ENCODE measurements at places on chromosomes 2 and 18. TPM values are rescaled to one million over a fixed set of nuclear protein-coding genes. Genes with fewer than 3 reads are reported as not detected.
A peak's percentile ranks its signal among the peaks of the same experiment; 100 is the strongest.

DNA sequence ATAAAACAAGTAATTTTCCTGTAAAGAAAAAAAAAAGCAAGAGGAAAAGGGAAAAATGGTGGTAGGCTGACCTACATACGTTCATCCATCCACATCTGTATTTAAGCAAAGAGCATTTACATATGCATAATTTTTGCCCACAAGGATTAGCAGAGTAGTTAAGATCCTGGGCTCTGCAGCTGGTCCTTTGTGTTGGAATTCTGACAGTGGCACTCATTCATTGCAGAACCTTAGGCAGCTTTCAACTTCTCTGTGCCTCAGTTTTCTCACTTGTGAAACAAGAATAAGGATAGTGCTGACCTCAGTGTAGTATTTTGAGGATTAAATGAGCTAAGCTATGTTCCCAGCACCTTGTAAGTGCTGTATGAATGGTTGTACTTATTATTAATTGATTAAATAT is 211.3 kb downstream of the ARL4C start:
- no peak for DNase-seq
- peak overlapping the region; percentile 3 for H3K27ac ChIP-seq
- H3K4me1 ChIP-seq = no peaks in the 10 kb centered on the region
- no peak overlapping the region for H3K4me3 ChIP-seq

- no peaks in the 10 kb centered on the region for H3K36me3 ChIP-seq
- H3K27me3 ChIP-seq = no peaks in the 10 kb centered on the region
- no peak overlapping the region for H3K4me3 ChIP-seq
These were observed 131.5 kb upstream of the L3MBTL4 start for GRCh38 chr18:6546229-6546628.

DNA sequence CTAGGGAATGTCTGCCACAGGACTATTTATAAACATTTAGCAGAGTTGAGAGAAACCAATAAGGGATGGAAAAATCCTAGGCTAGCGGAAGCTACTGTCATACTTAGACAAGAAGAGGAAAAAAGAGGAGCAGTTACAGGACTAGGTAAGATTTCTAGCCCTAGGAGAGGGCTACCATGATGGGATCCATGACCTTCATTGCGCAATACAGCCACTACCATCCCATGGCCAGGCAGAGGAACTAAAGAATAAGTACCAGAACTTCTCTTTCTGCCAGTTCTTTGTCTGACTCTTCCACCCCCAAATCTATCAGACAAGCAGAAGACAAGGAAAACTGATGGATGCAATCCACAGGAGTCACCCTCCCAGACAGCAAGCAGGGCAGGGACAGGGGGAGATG is 417.0 kb upstream of the CHST9 start:
- DNase-seq = no peak
- no peak overlapping the region for H3K4me3 ChIP-seq
- H3K36me3 ChIP-seq = no peaks in the 10 kb centered on the region
- no peaks in the 10 kb centered on the region for H3K4me1 ChIP-seq
- H3K27me3 ChIP-seq = no peaks in the 10 kb centered on the region

GRCh38 chr2:16650287-16651249 is 15.1 kb downstream of the CYRIA start:
- peaks cover 67% of the 10 kb centered on the region for H3K4me1 ChIP-seq
- DNase-seq = no peak
- no peaks in the 10 kb centered on the region for H3K36me3 ChIP-seq
- peak overlapping the region; percentile 83 for H3K27ac ChIP-seq
- no peaks in the 10 kb centered on the region for H3K27me3 ChIP-seq

GRCh38 chr2:6866275-6866671 is 566 bp upstream of the CMPK2 start:
- H3K4me1 ChIP-seq = peaks cover 16% of the 10 kb centered on the region
- no peaks in the 10 kb centered on the region for H3K36me3 ChIP-seq

DNA sequence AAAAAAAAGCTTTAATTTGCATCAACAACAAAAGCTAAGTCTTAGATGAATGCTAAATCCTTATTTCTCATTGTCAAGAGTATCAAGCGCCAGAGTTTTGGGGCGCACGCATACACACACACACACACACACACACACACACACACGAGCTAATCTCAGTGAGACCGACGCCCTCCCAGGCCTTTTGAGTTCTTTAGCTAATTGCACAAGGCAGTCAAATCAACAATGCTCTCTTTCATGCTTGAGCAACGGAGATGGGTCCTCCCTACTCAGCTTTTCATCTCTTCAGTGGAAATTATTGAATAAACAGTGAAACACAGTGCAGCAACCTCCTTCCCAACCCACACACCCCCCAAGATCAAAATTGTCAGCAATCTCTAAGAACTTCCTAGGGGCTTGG is 19.2 kb downstream of the GKN1 start:
- H3K27ac ChIP-seq = no peak overlapping the region
- H3K4me1 ChIP-seq = no peaks in the 10 kb centered on the region
- no peaks in the 10 kb centered on the region for H3K36me3 ChIP-seq
- H3K4me3 ChIP-seq = no peak overlapping the region
- DNase-seq = no peak
- no peaks in the 10 kb centered on the region for H3K27me3 ChIP-seq

MYL1 gene
- 9.7 TPM for total RNA-seq

DNA sequence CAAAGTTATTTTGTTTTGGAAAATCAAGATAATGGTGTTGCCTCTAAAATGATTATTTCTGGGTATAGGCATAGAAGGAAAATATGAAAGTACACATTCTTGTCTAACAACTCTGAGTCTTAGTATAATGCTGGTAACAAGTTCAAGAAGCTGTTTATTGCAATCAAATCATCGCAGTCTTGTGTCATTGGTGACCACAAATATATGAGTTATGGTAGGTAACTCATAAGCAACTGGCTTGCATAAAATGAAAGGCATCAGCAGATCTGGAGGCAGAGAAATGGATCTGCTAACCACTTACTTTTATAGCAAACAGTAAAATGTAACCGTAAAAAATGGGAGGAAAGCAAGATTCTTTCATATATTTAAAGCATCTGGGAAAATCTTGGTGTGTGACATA is 156.2 kb upstream of the TCF4 start:
- no peak overlapping the region for H3K4me3 ChIP-seq
- H3K36me3 ChIP-seq = no peaks in the 10 kb centered on the region
- H3K27ac ChIP-seq = no peak overlapping the region
- DNase-seq = no peak
- no peaks in the 10 kb centered on the region for H3K27me3 ChIP-seq
- H3K4me1 ChIP-seq = no peaks in the 10 kb centered on the region

DNA sequence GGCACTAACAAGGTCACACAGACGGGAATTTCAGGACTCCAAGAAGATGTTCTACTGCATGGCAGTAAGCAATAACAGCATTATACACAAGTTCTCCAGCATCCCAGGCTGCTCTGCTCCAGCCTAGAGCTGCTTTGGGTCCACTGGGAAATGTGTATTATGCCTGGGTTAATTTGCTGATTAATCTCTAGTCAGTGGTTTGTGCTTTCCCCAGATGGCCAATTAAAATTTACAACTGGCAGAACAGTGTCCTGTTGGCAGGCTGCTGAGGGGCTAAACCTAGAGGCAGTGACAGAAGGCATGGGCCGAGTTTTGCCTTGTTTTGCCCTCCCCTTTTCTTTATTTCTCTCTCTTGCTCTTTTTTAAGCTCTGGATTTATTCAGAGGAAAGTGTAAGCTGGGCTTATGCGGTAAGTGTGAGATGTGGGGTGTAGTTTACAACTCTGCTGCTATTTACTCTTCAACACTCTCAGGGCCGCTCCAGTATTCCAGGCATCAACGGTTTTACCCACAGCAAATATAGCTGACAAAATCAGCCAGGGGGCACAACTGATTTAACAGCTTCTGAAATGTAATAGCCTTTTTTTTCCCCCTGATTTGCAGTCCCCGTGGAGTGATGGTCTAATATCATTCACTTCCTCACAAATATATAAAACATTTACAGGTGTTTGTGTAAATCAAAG is 348.0 kb downstream of the GPD2 start:
- no peak for DNase-seq
- H3K27me3 ChIP-seq = no peaks in the 10 kb centered on the region
- H3K27ac ChIP-seq = no peak overlapping the region
- H3K4me1 ChIP-seq = no peaks in the 10 kb centered on the region

DNA sequence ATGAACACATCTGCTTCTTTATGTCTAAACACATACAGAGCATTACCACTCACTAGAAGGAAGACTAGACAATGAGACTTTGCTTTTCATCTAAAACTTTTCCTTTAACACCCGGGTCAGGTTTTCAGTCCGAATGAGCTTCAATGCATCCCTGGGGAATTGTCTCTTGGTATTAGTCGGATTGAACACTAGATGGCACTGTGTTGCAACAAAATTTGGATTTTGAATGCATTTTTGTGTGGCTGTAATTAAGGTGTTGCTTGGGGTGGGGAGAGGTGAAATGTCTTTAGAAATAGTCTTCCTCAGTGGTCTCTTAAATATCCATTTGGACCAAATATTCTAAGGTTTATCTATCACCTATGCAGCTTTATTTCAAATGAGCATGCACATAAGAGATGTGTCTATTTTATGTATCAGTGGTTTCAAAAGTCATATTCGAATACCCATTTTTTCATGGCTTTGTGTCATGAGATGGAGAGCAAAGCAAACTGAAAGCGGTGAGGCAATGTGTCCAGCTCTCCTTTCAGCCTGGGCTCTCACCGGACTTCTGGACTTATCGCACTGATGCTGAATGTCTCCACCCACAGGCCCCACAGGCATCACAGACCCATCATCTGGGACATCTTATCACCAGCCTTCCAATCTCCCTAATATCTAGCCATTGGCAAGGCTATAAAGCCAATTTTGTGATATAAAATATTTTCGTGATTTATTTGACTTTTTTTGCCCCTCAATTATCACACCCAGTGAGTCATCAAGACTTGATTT is 510.3 kb downstream of the RNF144A start:
- H3K36me3 ChIP-seq = no peaks in the 10 kb centered on the region
- no peaks in the 10 kb centered on the region for H3K4me1 ChIP-seq
- H3K4me3 ChIP-seq = no peak overlapping the region
- no peak overlapping the region for H3K27ac ChIP-seq

DNA sequence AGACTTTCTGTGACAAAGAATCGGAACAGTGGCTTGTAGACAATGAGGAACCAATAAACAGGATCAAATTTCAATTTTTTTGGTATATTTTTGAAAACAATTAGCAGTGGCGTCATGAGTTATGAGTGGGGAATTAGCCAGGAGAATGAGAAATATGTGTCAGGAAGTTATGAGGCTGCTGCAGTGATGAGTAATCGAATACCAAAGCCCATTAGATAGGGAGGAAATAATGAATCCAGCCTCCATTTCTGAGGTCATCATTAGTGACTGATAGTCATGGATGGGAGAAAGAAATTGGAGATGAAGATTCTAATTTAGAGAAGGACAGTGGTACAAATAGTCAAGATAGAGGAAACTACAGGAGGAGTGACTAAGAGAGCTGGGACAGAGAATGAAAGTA is 673.1 kb upstream of the VRK2 start:
- DNase-seq = no peak
- H3K4me3 ChIP-seq = no peak overlapping the region
- H3K27me3 ChIP-seq = no peaks in the 10 kb centered on the region
- no peaks in the 10 kb centered on the region for H3K4me1 ChIP-seq
- no peak overlapping the region for H3K27ac ChIP-seq
- no peaks in the 10 kb centered on the region for H3K36me3 ChIP-seq

- H3K36me3 ChIP-seq = peaks cover 84% of the 10 kb centered on the region
- H3K4me1 ChIP-seq = peaks cover 9% of the 10 kb centered on the region
- H3K27me3 ChIP-seq = no peaks in the 10 kb centered on the region
- no peak overlapping the region for H3K27ac ChIP-seq
- no peak for DNase-seq
These were observed 16.1 kb downstream of the CEBPZ start for GRCh38 chr2:37215250-37215649.

DNA sequence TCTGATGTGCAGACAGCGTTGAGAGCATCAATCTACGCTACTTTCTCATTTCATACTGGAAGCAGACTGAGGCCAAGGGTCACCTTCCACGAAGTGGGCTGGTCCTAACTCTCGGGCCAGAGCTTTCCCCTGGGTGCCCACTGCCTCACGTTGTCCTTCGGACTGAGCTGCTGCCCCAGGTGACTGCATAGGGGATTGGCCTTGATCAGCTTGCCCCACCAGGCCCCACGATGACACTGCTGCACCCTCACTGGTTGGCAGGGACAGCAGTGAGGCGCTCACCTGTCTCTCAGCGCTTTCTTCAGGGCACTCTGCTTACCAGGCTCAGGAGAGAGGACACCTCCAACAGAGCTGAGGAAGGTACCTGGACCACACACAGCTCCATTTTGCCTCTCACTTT is 47.3 kb downstream of the CABLES1 start:
- H3K27ac ChIP-seq = no peak overlapping the region
- no peaks in the 10 kb centered on the region for H3K27me3 ChIP-seq
- H3K4me3 ChIP-seq = no peak overlapping the region
- no peak for DNase-seq
- H3K36me3 ChIP-seq = no peaks in the 10 kb centered on the region
- no peaks in the 10 kb centered on the region for H3K4me1 ChIP-seq

REG3A gene
- not detected for total RNA-seq

- no peak overlapping the region for H3K4me3 ChIP-seq
- no peaks in the 10 kb centered on the region for H3K36me3 ChIP-seq
- no peak overlapping the region for H3K27ac ChIP-seq
- no peaks in the 10 kb centered on the region for H3K4me1 ChIP-seq
- no peak for DNase-seq
These were observed 26.6 kb downstream of the NHEJ1 start for GRCh38 chr2:219133976-219134375.

CHPF gene
- 123 TPM for total RNA-seq

GRCh38 chr2:188788621-188789020 is 185.6 kb upstream of the COL3A1 start:
- no peaks in the 10 kb centered on the region for H3K4me1 ChIP-seq
- H3K4me3 ChIP-seq = no peak overlapping the region

GRCh38 chr2:219254590-219255201 is 978 bp upstream of the TUBA4A start:
- peak overlapping the region; percentile 74 for H3K27ac ChIP-seq
- H3K27me3 ChIP-seq = no peaks in the 10 kb centered on the region
- H3K36me3 ChIP-seq = no peaks in the 10 kb centered on the region
- H3K4me1 ChIP-seq = peaks cover 32% of the 10 kb centered on the region

DNA sequence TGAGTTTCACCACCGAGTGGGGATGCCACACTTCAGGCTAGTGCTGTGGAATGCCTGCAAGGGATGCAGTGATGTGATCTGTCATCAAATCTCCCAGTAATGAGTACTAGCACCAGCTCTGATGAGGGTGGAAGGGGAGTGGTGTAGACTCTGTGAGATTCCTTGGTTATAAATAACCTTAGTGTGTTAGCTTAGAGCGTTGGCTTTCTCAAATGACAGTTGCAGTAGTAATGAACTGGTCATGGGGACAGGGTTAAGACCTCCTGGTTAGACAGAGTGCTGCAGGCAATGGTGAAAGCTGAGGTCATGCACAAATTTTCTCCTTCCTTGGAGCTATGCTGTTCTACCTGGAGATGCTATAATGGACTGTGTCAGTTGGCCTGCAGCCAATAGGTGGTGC is 1063.4 kb upstream of the CRIM1 start:
- no peaks in the 10 kb centered on the region for H3K4me1 ChIP-seq
- H3K27me3 ChIP-seq = no peaks in the 10 kb centered on the region
- no peak overlapping the region for H3K4me3 ChIP-seq
- H3K36me3 ChIP-seq = no peaks in the 10 kb centered on the region

Data from adrenal gland (tissue), 19 donors.